ENCODE measurements at places on chromosomes 13 and 19.

GRCh38 chr13:110455444-110455843 is 106.1 kb downstream of the RAB20 start:
- DNase-seq, result no peak

DNA sequence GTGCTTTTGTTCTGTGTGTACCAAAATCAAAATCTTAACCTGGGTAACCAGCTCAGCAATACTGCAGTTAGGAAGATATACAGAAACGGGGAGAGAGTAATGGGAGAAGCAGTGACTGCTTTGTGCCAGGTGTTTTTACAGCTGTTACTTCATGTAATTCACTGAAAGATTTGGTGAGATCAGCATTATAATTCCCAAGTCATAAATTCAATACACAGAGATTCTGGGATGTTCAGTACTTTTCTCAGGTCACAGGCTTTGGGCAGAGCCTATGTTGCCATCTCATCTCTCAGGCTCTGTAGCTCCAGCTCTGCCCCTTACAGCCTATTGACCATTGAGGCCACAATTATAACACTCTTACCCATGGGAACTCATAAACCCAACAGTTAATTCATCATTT is 138.5 kb downstream of the ZAR1L start:
- no peak for DNase-seq

DNA sequence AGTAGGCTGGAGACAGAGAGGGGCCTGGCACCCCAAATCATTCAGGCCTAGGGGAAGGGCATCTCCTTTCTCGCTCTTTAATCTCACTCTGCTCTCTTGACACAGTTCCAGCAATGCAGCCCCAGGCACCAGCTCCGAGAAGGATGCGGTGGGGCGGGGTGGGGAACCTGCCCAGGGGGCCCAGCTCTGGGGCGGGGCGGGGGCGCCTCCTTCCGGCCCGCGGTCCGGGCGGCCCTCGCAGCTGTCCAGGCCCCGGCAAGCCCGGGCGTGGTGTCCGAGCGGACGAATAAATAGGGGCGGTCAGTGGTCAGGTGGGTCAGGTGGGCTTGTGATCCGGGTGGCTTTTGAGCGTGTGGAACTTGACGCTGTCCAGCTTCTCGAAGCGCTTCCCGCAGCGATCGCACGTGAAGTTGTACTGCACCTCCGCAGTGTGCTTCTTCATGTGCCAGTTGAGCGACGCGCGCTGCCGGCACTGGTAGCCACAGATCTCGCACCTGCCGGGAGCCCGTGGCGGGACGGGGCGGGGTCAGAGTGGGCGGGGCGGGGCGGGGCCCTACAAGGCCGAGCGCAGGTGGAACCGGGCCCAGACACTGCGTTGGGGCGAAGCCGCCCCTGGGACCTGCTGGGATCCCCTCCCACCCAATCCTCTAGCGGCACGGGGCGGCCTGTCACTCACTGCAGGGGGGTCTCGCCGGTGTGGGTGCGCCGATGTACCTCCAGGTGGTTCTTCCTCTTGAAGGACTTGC is 2.7 kb upstream of the ELAVL3 start:
- no peak for DNase-seq

- DNase-seq, result no peak
Measured at GRCh38 chr13:47796816-47797215, 204.3 kb downstream of the SUCLA2 start.

DNA sequence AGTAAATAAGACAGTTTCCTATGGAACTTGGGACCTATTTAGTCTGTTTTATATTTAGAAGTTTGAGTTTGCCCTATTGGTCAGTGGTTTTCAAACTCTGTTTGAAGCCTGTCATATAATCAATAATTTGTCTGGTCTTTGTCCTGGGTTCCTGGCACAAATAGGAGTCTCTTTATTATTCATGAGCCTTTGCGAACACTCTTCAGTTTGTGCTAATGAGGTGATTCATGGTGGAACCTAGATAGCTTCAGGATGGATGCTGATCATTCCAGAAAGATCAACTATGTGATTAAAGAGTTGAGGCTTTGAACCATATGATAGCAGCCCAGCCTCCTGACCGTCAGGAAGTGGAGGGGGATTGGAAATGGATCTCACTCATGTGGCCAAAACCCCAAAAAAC is 10.0 kb upstream of the VWA8 start:
- DNase-seq, result no peak

DNA sequence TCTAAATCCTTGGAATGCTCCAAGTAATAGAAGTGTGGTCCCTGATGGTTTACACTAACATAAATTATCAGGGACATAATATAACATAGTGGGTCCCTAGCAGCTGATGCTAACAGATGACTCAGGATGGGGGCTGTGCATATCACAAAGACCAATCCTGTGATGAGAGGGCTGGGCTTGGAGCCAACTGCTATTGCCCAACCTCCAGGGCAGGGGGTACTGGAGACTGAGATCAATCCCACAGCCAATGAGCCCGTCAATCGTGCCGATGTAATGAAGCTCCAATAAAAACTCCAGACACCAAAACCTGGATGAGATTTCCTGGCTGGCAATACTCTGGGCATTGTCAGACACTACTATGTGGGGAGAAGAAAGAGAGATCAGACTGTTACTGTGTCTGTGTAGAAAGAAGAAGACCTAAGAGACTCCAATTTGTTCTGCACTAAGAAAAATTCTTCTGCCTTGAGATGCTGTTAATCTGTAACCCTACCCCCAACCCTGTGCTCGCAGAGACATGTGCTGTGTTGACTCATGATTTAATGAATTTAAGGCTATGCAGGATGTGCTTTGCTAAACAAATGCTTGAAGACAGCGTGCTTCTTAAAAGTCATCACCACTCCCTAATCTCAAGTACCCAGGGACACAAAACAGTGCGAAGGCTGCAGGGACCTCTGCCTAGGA is 33.4 kb downstream of the ABCC4 start:
- DNase-seq, result no peak

Data from hypothalamus (tissue), 51 donors.